ENCODE measurements at places on chromosomes 5 and 9.

GRCh38 chr5:133877351-133878235 lies 90.8 kb downstream of the C5orf15 start:
- DNase-seq = no peak

- DNase-seq = no peak
Observed at GRCh38 chr5:66701244-66701643, 105.1 kb downstream of the MAST4 start.

DNA sequence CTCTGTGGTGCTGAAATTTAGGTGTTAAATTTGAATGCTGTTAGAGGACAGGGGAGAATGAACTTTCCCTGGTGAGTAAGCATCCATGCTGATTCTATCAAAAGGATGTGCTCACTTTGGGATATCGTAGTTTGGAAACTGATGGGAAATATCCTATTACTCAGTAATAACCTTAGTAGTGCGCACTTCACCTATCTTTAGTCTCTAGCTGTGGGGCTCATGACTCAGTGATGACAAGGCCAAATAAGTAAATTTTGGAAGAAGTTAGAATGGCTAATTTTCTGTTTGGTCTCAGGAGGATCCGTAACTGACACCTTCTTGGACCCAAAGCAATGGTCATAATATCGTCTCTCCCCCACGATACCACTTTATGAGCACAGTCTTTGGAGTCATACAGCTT lies 448.4 kb downstream of the PSAT1 start:
- no peak for DNase-seq

DNA sequence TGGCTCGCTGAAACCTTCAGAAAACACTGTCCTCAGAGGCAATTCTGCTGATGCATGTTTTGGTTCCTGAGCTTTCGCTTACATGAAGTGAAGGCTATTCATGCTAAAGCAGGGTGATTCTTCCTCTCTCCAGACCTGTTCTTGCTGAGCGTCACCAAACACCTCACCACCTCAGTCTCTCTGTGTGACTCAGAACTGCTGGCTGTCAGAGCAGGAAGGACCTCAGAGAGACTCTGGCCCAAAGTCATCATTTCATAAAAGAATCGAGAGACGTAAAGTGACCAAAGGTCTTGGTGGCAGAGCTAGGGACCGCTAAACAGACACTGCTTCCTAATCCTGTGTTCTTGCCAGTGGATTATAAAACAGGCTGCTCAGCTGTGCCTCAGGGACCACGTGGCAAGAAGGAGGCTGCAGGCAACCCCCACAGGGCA lies 73.8 kb downstream of the LHFPL2 start:
- DNase-seq = no peak

- no peak for DNase-seq
Observed at GRCh38 chr9:89801742-89802670, 197.2 kb downstream of the GADD45G start.

GRCh38 chr5:25025831-25026230 lies 381.1 kb upstream of the CDH10 start:
- DNase-seq = no peak

DNA sequence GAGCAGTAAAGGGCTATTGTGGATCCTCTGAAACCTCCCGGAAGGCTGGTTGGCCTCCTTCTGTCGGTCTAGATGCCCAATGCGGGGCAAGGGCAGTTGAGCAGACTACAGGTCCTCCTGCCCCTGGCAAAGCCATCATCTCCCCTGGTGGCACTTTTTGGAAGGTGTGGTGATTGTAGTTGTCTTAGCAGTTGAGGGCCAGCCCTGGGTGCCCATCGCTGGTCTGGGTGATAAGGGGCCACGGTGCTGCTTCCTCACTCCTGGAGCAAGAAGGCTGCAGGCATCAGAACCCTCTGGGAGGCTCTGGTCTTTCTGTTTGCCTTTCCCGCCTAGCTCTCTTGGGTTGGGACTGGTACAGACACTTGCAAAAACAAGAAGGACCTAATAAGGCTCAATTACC lies 63.8 kb downstream of the CYSTM1 start:
- no peak for DNase-seq

DNA sequence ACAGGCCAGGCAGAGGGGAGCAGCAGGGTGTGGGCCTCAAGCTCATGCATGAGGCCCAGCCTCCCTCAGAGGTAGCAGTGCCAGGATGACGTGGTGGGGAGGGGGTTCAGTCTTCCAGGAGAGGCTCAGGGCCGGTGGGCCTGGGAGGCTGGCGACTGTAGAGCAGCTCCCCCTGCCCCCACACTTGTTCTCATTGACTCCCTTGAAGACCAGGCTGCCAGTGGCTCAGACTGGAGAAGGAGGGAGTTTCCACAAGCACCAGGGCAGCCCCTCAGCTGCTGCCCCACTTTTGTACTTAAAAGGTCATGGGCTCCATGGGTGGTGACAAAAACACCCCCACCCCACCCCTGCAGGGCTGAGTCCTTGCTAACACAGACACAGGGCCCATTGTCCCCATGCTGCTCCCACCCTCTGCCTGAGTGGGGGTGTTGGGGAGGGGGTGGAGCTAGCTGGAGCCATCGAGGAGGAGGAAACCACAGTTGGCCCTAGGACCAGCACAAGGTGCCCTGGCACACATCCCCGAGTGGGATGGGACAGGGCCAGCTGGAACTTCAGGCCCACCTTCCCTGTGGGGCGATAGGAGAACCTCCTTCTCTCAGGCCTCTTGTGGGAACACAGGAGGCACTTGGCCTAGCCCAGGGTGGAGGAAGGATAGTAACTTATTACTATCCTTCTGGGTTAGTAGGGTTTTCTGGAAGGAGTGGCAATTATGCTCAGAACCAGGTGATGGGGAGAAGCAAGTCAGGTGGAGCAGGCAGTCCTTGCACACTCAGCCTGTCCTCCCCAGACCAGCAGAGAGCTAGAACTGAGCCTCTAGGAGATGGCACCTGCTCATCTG lies 10.7 kb downstream of the PDLIM4 start:
- DNase-seq = no peak

GRCh38 chr9:127574072-127574993 lies 37.7 kb upstream of the STXBP1 start:
- no peak for DNase-seq

DNA sequence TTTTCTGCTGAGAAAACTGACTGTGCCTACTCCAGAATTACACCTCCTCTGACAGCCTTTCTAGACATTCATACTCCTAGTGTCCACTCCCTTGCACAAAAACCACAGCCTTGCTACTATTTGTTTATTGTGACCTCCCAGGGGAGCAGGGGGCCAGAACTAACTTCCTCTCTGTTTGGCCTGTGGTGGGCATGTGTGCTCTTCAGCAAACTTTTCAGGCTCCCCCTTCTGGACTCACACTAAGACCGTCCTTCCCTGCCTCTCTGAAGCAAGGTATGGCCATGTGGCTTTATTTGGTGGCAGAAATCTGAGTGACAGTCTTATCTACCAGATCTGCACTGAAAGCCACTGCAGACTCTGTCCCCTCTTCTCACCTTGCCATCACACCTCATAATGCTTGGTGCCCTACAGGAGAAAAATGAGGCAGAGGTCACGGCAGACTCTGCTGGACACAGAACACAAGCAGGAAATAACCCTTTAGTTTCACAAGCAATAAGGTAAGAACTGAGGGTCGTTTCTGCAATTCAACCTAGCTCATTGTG lies 28.2 kb downstream of the LIFR start:
- no peak for DNase-seq

DNA sequence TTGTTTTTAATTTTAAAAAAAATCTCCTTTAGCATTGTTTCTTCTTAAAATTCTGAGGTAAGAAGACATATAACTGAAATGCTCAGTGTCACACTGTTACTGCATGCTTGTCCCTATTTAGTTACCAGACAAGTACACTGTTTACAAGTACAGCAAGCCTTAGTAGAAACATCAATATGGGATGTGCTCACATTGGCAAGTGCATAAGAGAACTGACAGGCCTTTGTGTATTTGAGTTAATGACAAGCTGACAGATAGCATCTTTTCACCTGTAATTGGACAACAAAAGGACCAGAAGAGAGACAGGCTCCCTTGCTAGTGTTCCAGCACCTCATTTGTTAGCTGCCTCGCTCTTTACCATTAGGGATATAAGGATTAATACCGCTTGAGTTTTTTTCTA lies 63.6 kb downstream of the PDE4D start:
- no peak for DNase-seq

DNA sequence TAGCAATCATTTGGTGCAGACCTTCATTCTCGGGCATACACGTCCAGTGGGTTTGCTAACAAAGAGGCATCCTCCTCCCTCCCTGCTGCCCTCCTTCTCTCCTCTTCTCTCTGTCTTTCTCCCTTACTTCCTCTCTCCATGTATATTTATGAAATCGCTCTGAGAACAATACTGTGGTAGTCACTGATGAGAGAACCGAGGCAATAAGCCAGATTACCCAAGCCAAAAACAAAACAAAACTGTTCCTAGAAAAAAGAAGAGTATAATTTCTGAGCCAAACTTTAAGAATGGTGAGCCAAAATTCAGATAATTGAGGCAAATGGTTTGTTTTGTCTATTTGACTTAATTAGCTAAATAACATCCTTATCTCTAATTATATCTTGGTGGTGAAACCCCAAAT lies 15.8 kb upstream of the HMHB1 start:
- DNase-seq = no peak

DNA sequence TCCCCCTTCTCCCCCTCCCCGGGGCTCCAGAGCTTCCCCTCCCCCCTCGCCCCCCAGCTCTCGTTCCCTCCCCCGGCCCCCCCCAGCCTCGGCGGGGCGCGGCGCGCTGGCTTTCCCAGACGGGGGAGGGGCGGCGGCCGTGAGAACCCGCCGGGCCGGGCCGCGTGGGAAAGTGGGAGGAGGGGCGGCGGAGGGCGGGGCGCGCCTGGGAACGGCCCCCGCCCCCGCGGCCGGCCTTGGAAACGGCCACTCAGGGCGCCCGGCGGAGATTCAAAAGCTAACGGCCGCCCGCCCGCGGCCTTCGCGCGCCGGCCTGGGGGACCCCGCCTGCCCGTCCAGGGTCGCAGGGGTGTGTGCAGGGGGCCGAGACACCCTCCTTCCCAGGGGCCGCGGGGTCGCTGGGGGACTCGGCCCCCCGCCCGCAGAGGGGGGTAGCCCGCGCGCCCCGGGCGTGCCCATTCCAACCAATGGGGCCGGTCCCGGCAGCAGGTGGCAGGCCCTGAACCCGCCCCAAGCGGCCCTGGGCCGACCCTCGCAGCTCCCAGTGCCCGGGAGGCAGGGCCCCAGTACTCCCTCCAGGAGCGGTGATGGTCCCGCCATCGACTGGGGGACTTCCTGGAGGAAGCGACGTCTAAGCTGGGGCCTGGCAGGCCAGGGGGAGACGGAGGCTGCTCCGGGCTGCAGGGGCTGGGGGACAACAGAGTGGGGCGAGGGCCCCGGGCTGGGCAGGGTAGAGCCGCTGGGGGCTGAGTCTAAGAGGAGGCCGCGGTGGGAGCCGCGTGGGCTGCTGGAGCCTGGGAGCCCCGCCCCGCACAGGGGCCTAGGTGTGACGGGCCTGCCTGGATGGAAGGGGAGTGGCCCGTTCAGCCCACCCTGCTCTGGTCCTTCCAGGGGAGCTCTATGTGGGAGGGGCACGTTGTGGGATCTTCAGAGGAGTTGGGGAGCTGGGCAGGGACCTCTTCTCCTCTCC lies 14.2 kb upstream of the NRARP start:
- DNase-seq = peak; percentile 23

- DNase-seq = no peak
Observed at GRCh38 chr5:158153508-158153907, 294.6 kb upstream of the CLINT1 start.

- DNase-seq = no peak
Observed at GRCh38 chr5:4226565-4226964, 630.9 kb downstream of the IRX1 start.

DNA sequence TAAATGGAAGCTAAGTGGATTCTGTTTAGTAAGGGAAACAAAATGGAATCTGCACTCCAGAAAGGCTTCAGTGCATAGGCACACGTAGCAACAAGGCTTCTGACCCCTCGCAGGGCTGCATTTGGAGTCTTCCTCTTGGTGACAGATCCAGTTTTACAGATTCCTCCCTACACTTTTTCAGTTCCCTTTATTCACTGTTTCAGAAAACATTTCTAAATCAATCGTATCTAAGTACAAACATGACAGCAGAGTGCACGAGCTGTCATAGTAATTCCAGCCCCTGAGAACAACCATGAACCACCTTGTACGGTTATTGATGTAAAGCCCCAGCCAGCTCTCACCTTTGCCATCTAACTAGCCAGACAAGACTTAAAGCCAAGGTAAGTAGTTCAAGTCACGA lies 491.6 kb downstream of the SEMA5A start:
- DNase-seq = no peak

DNA sequence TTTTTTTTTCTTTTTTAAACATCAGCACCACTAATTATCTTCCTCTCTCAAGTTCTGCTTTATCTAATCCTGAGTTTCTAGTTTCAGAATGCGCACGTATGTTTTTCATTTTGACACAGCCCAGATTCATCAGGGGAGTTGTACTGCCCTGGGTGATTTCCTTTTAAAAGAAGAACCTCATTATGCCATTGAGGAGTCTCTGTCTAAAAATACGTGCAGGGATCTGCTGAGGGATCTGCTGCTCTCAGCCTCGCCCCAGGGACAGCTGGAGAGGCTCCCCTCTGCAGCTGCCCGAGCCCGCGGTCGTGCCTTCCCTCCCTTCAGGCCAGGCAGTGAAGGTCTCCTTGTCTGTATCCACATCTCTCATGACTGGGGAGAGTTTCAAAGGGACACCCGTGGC lies 273.1 kb downstream of the ARHGEF28 start:
- no peak for DNase-seq

- no peak for DNase-seq
Observed at GRCh38 chr5:175796536-175797499, 74.6 kb upstream of the CPLX2 start.

- no peak for DNase-seq
Observed at GRCh38 chr5:59845730-59846129, 47.8 kb downstream of the PDE4D start.

DNA sequence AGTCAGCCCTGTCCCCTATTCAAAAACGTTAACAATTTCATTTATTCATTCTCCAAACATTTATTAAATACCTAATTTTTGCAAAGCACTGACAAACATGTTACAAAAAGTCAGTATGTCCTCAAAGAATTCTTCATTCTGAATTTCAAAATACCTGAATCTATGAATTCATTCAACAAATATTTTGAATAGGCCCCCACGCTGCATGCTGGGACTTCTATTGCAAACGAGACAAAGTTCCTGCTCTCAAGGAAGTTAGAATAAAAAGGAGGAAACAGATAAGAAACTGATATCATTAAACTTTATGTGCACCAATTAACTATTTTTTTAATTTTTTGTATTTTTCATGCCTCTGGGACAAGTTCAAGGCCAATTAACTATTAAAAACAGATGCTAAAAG lies 26.6 kb downstream of the TRPM6 start:
- no peak for DNase-seq
